ENCODE measurements at places on chromosomes 2 and 18.

GRCh38 chr2:167544602-167545001 is 656.3 kb downstream of the XIRP2 start:
- no peak for DNase-seq

GRCh38 chr2:53473775-53474311 is 293.8 kb upstream of the CHAC2 start:
- DNase-seq: no peak

DNA sequence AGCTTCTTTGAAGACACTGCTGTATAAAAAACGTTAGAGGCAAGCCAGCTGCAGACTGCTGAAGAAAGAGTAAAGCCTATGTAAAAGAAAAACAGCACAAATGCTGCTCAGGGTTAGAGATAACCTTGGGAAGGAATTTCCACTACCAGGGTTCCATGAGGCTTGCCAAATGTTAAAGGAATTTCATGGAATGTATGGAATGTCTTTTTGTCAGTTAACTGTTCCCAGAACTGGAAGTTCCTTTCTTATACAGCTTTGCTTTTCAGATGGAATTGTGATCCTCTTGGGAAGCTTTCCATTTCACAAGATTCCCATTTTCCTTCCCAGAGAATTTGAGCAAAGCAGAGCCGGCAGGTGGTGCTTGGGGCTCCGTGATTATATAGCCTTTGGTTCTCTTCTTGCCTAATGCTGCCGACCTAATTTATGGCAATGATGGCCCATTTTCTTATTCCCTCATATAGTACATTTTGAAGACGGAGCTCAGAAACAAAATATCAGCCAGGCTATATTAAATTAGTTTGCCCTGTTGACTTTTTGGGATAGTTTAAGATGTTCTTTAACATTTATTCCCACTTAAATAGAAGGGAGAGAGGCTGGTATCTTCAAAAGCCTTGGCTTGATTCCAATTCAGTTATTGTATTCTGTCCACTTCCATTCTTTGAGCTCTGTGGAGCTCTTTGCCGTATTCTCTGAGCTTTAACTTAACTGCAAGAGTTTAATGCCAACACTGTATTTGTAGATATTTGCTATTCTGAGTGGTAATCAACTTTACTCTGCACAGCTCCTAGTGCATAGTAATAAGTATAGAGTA is 162.3 kb downstream of the PHLPP1 start:
- DNase-seq: no peak

- DNase-seq: no peak
Measured at GRCh38 chr2:221202431-221202830, 369.7 kb downstream of the EPHA4 start.

GRCh38 chr2:168601741-168602140 is 145.7 kb downstream of the CERS6 start:
- DNase-seq: no peak

DNA sequence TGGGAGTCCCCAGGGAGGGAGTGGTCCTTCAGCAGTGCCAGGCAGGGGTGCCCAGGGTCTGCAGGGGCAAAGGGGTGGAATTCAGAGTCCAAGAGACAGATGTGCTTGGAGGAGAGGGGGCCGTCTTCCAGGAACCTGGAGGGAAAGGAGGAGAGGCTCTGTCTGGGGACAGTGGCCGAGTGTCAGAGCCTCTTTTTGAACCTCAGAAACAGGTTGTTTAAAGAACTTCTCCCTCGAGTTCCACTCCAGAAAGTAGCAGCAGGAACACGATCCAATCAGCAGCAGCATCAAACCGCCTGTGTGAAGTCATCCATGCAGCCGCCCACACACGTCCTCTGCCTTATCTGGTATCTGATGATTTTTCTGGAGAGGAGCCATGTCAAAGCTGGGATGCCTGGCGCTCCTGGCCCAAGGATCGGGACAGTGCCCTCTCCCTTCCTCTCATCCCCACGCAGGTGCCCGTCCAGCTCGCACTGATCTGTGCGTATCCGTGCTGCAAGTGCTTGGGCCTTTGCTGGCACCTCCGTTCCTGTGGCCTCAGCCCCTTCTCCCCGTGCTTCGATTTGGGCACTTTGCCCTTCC is 205.1 kb downstream of the NDUFA10 start:
- no peak for DNase-seq

Data from activated CD4-positive, CD25-positive, alpha-beta regulatory T cell (primary cell).